ENCODE measurements at places on chromosomes 6 and 20. TPM values are rescaled to one million over a fixed set of nuclear protein-coding genes. Genes with fewer than 3 reads are reported as not detected.
A peak's percentile ranks its signal among the peaks of the same experiment; 100 is the strongest.

- no peaks in the 10 kb centered on the region for H3K27me3 ChIP-seq
- H3K4me3 ChIP-seq: no peak overlapping the region
- no peak overlapping the region for H3K27ac ChIP-seq
- no peaks in the 10 kb centered on the region for H3K36me3 ChIP-seq
- no peak for DNase-seq
These were observed 32.3 kb upstream of the HLA-A start for GRCh38 chr6:29909985-29910384.

GRCh38 chr6:146905181-146905704 lies 299.0 kb upstream of the STXBP5 start:
- H3K36me3 ChIP-seq: no peaks in the 10 kb centered on the region
- H3K4me3 ChIP-seq: no peak overlapping the region
- no peak overlapping the region for H3K27ac ChIP-seq
- H3K27me3 ChIP-seq: no peaks in the 10 kb centered on the region

DNA sequence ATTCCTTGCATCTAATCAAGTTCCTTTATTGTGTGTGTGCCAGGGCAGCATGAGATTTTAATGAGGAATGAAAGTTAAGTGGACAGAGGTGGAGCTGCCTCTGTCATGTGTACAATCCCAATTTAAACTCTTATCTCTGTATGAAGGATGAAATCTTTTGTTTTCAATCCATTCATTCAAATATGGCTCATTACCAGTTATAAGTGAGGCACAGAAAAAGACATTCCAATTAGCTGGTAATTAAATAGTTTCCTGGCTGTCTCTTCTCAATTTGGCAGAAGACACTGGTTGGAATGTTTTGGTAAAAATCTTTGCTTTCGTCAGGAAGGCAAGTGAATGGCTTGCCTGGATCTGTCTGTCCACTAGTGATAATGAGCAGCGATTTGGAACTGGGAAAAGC lies 46.4 kb downstream of the CLVS2 start:
- no peak overlapping the region for H3K27ac ChIP-seq
- no peaks in the 10 kb centered on the region for H3K27me3 ChIP-seq
- no peaks in the 10 kb centered on the region for H3K36me3 ChIP-seq

- H3K4me3 ChIP-seq: no peak overlapping the region
- H3K36me3 ChIP-seq: no peaks in the 10 kb centered on the region
- no peak for DNase-seq
- no peaks in the 10 kb centered on the region for H3K27me3 ChIP-seq
- H3K4me1 ChIP-seq: no peaks in the 10 kb centered on the region
- no peak overlapping the region for H3K27ac ChIP-seq
These were observed 3.3 kb upstream of the STMND1 start for GRCh38 chr6:17098538-17098937.

- H3K36me3 ChIP-seq: no peaks in the 10 kb centered on the region
- H3K27me3 ChIP-seq: no peaks in the 10 kb centered on the region
- H3K4me1 ChIP-seq: no peaks in the 10 kb centered on the region
- peak overlapping the region; percentile 24 for H3K4me3 ChIP-seq
- no peak for DNase-seq
These were observed 159.2 kb downstream of the CD109 start for GRCh38 chr6:73854998-73855718.

- DNase-seq: no peak
- no peaks in the 10 kb centered on the region for H3K36me3 ChIP-seq
- peaks cover 38% of the 10 kb centered on the region for H3K4me1 ChIP-seq
- no peak overlapping the region for H3K4me3 ChIP-seq
- H3K27me3 ChIP-seq: no peaks in the 10 kb centered on the region
- no peak overlapping the region for H3K27ac ChIP-seq
These were observed 79.2 kb upstream of the PHACTR2 start for GRCh38 chr6:143598466-143599080.

The WDR46 gene
- 60.3 TPM for total RNA-seq

GRCh38 chr6:2998998-2999617 lies 586 bp upstream of the NQO2 start:
- peak; percentile 78 for DNase-seq
- no peaks in the 10 kb centered on the region for H3K27me3 ChIP-seq
- H3K27ac ChIP-seq: peak overlapping the region; percentile 79

DNA sequence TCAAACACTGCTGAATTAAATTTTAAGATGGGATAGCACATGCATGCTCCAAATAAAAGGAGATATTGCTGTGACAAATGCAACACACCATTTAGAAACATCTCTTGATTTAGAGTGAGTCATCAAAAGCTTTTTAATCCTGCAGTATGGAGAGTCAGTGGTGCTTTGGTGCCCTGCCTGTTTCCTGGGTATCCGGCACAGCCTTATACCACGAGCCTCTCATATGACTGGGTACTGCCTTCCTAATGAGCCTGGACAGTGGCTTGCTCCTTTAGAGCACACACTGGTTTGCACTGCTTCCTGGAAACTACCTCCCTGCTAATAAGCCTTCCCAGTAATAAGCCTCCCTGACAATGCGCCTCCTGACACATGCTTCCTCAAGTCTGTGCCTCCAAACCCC lies 65.3 kb upstream of the KCNK16 start:
- no peak overlapping the region for H3K4me3 ChIP-seq
- no peaks in the 10 kb centered on the region for H3K27me3 ChIP-seq
- H3K36me3 ChIP-seq: no peaks in the 10 kb centered on the region
- no peak overlapping the region for H3K27ac ChIP-seq
- H3K4me1 ChIP-seq: no peaks in the 10 kb centered on the region

- no peak overlapping the region for H3K27ac ChIP-seq
- H3K4me3 ChIP-seq: no peak overlapping the region
- no peaks in the 10 kb centered on the region for H3K27me3 ChIP-seq
- H3K4me1 ChIP-seq: no peaks in the 10 kb centered on the region
- H3K36me3 ChIP-seq: no peaks in the 10 kb centered on the region
These were observed 303.3 kb upstream of the MMS22L start for GRCh38 chr6:97586344-97586743.

The COL12A1 gene
- 92.3 TPM for total RNA-seq

DNA sequence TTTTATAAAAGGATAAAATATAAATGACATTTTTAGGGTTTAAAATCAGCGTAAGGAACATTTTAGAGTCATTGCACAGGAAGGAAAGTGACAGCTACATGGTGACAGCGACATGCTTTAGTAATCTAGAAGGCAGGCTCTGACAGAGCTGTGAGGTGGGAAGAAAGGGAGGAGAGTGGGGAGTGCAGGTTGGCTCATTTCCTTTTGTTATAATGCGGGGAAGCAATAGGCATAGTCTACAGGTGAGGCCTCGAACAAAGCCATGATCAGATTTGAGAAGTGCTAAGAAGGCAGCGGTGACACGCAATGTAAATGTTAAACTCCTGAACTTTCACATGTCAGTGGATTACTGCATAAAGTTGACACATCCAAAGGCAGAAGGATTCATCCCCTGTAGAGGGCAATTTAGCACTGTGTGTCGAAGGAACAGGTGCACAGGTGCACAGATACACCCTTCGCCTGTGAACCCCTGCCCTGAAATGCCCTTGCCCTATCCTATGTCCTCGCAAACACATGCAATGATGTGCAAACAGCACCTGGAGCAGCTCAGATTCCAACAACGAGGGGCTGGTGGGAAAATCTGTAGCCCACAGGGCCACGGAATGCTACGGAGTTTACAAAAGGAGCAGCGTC lies 32.4 kb upstream of the SMOC2 start:
- no peak overlapping the region for H3K4me3 ChIP-seq
- H3K27ac ChIP-seq: no peak overlapping the region
- H3K27me3 ChIP-seq: no peaks in the 10 kb centered on the region
- DNase-seq: no peak
- H3K36me3 ChIP-seq: no peaks in the 10 kb centered on the region

The GTSF1L gene
- not detected for total RNA-seq

DNA sequence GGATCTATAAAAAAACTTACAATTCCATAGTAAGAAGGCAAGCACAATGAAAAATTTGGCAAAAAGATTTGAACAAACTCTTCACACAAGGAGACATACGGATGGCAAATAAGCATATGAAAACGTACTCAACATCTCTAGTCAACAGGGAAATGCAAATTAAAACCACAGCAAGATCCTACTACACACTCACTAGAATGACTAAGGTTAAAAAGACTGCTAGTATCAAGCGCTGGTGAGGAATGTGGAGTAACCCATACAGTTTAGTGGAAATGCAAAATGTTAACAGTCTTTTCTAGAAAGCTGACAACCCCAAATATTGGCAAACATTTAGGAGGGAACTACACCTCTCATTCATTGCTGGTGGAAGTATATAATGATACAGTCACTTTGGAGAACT lies 175.9 kb upstream of the SGK1 start:
- no peaks in the 10 kb centered on the region for H3K27me3 ChIP-seq
- no peak overlapping the region for H3K27ac ChIP-seq
- DNase-seq: no peak
- no peaks in the 10 kb centered on the region for H3K4me1 ChIP-seq
- no peaks in the 10 kb centered on the region for H3K36me3 ChIP-seq
- H3K4me3 ChIP-seq: no peak overlapping the region

The RBBP8NL gene
- total RNA-seq: not detected

DNA sequence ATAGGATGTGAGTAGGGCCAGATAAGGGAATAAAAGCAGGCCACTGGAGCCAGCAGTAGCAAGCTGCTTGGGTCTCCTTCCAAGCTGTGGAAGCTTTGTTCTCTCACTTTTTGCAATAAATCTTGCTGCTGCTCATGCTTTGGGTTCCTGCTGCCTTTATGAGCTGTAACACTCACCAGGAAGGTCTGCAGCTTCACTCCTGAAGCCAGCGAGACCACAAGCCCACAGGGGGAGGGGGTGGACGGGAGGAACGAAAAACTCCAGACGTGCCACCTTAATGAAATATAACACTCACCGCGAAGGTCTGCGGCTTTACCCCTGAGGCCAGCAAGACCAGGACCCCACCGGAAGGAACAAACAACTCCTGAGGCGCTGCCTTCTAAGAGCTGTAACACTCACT lies 1324.4 kb upstream of the EYS start:
- no peak for DNase-seq
- H3K27ac ChIP-seq: no peak overlapping the region
- no peaks in the 10 kb centered on the region for H3K36me3 ChIP-seq
- H3K4me3 ChIP-seq: no peak overlapping the region
- H3K27me3 ChIP-seq: no peaks in the 10 kb centered on the region

DNA sequence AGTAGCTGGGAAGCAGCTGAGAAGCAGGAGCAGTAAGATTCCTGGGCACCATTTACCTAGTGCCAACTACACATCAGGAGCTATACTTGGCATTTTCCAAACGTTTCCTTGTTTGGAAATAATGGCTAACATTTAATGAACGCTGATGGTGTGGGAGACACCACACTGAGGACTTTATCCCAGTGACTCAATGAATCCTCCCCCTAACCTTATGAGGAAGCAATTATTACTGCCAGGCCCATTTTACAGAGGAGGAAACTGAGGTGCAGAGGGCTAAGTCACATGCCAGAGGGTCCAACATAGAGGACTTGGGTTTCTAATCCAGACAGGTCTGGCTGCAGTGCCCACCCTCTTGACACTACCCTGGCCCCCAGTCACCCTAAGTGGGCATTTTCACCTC lies 6.1 kb downstream of the PTGIS start:
- peaks cover 46% of the 10 kb centered on the region for H3K4me1 ChIP-seq
- peak overlapping the region; percentile 16 for H3K4me3 ChIP-seq
- no peaks in the 10 kb centered on the region for H3K27me3 ChIP-seq
- no peak for DNase-seq
- H3K27ac ChIP-seq: peak overlapping the region; percentile 99
- H3K36me3 ChIP-seq: peaks cover 17% of the 10 kb centered on the region

DNA sequence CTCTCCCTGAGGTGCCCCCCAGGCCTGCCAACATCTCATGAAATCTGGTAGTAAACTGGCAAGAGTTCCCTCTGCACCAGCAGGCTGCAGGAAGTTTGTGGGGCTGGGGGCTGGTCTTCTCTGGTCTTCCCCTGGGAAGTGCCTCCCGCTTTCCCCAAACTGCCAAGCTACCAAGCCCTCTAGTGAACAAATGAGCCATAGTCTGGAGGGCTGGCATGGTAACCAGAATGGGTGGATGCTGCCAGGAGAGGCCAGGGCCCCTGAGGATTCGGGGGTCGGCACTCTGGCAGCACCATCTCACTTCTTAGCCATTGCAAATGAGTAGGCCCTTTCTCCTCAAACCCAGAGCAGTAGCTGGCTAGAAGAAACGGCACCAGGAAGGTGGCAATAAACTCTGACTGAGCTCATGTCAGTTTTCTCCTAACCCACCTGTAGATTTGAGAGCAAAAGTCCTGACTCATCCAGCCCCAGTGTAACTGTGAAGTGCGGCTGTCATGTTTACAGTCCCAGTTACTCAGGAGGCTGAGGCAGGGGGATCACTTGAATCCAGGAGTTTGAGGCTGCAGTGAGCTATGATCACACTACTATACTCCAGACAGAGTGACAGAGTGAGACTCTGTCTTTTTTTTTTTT lies 35.9 kb downstream of the ZC3H12D start:
- H3K27me3 ChIP-seq: no peaks in the 10 kb centered on the region
- no peaks in the 10 kb centered on the region for H3K36me3 ChIP-seq
- H3K4me3 ChIP-seq: no peak overlapping the region
- peaks cover 25% of the 10 kb centered on the region for H3K4me1 ChIP-seq

- no peaks in the 10 kb centered on the region for H3K27me3 ChIP-seq
- no peaks in the 10 kb centered on the region for H3K36me3 ChIP-seq
- no peak for DNase-seq
- H3K27ac ChIP-seq: no peak overlapping the region
- H3K4me1 ChIP-seq: no peaks in the 10 kb centered on the region
- H3K4me3 ChIP-seq: no peak overlapping the region
These were observed 141.9 kb upstream of the PCSK2 start for GRCh38 chr20:17084909-17085308.

- H3K4me3 ChIP-seq: no peak overlapping the region
- no peak for DNase-seq
- H3K4me1 ChIP-seq: peaks cover 42% of the 10 kb centered on the region
- no peaks in the 10 kb centered on the region for H3K27me3 ChIP-seq
- H3K27ac ChIP-seq: no peak overlapping the region
These were observed 14.6 kb downstream of the RRBP1 start for GRCh38 chr20:17667445-17667844.

DNA sequence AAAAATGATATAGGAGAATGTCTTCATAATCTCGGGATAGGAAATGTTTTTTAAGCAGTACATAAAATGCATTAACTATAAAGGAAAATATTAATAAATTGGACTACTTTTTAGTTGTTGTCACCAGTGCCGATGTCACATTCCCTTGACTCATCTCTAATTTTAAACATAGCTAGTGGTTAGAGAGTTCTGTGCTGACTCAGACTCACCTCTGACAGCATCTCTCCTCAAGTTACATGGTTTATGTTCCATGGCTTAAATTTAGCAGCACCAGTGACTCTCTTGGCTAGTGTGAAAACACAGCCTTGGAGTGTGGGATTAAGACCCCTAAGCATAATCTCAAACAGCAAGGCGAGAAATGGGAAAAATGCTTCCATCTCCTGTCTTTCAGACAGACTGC lies 311.8 kb upstream of the MMS22L start:
- no peaks in the 10 kb centered on the region for H3K27me3 ChIP-seq
- no peaks in the 10 kb centered on the region for H3K4me1 ChIP-seq
- no peaks in the 10 kb centered on the region for H3K36me3 ChIP-seq

- no peak overlapping the region for H3K4me3 ChIP-seq
- no peaks in the 10 kb centered on the region for H3K4me1 ChIP-seq
- no peaks in the 10 kb centered on the region for H3K36me3 ChIP-seq
These were observed 355.9 kb downstream of the BTBD9 start for GRCh38 chr6:38283734-38284362.

The GSTA3 gene
- total RNA-seq: not detected

Data from thoracic aorta (tissue), 2 donors.